CD4-positive, alpha-beta T cell treated with Interleukin-15 for 1 hour (primary cell): ENCODE measurements at places on chromosomes 6 and 20.

GRCh38 chr6:140915103-140915502 lies 1217.6 kb upstream of the GJE1 start:
- no peak for DNase-seq

- no peak for DNase-seq
Observed at GRCh38 chr20:8002056-8002455, 17.5 kb downstream of the TMX4 start.

DNA sequence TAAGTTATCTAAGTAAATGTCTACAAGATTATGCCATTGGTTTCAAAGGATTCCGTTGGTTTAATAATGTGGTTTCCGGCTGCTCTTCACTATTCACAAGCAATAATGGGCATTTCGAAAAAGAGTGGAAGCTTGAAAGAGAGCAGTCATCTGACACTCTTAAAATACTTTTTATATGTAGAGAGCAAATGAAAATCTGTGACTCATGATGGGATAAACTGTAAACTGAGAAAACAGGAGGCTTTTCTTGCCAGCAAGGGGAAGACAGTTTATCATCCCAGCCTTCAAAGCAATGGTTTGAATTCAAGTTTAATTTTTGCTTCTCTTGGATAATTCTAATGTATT lies 145.7 kb downstream of the KHDC1L start:
- DNase-seq: no peak

- DNase-seq: no peak
Observed at GRCh38 chr6:5522147-5522546, 260.8 kb downstream of the FARS2 start.

DNA sequence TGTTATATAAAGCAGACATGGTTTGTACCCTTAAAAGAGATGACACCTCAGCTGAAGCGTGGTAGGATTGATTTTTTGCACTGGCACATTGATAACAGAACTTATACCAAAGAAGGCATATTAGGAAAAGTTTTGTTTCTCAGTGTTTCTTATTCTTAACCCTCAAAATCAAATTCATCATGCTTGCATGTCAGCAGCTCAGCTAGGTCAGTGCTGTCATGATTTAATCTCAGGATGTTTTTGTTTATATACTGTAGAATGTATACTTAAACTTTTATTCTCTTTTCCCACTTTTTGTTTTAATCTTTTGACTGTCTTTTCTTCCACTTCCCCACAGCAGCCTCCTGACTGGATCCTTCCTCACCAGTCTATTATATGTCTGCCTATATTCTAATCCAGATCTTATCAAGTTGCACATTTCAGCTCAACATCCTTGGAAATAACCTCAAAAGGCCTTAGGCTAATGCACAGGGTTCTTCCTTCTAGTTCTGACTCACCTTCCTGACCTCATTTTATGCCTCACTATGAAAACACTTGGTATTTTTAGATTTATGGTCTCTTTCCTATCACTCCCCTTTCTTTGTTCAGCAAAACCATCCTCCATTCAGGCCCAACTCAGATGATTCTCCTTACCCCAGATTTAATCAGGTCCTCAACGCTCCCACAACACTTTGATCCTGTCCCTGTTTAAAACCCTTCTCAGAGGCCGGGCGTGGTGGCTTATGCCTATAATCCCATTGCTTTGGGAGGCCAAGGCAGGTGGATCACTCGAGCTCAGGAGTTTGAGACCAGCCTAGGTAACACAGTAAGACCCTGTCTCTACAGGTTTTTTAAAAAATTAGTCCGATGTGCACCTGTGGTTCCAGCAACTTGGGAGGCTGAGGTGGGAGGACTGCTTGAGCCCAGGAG lies 7.2 kb downstream of the HEBP2 start:
- DNase-seq: no peak

DNA sequence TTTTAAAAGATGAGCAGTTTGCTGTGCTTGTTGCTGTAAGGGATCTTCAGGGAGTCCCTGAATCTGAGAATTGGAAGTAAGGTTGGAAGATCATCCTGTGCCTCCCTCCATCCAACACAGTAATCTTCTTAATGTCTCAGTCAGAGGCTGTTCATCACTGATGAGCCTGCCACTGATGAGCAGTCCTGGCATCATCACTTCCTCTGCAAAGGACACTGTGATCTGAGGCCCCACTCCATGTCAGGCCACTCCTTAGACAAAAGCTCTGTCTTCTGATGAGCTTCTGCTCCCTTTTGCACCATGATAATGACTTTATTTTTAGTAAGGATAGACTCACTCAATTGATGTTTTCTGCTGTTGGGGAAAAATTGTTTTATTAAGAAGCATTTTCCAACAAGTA lies 121.0 kb downstream of the UST start:
- DNase-seq: no peak

DNA sequence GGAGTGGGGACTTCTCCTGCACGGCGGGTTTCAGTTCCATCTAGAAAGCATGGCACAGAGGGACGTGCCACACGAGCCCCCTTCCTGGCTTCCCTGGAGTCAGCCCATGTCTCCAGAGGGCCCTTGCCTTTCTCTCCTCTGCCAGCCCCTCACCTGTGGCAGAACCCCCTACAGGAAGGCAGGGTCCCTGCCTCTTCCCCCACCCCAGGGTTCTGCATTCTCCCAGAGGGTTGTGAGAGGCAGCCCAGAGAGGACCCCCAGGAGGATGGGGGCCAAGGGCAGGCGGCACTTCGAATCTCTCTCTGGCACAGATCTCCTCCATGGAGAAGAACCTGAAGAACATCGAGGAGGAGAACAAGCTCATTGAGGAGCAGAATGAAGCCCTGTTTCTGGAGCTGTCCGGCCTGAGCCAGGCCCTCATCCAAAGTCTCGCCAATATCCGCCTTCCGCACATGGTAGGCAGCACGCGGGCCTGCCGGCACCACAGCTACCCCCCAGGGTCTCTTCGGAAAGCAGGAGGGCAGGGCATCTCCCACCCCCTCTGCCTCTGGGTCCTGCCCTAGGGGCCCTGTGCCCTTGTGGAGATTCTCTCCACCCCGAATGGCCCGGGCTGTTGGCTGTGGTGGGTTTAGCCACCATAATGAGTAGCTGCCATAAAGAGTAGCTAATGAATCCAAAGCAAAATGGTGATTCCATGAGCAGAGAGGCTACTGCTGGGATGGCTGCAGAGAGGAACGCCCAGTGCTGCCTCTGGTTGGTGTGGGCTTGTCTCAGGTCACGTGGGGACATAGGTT lies 15.9 kb upstream of the PCMTD2 start:
- DNase-seq: no peak

DNA sequence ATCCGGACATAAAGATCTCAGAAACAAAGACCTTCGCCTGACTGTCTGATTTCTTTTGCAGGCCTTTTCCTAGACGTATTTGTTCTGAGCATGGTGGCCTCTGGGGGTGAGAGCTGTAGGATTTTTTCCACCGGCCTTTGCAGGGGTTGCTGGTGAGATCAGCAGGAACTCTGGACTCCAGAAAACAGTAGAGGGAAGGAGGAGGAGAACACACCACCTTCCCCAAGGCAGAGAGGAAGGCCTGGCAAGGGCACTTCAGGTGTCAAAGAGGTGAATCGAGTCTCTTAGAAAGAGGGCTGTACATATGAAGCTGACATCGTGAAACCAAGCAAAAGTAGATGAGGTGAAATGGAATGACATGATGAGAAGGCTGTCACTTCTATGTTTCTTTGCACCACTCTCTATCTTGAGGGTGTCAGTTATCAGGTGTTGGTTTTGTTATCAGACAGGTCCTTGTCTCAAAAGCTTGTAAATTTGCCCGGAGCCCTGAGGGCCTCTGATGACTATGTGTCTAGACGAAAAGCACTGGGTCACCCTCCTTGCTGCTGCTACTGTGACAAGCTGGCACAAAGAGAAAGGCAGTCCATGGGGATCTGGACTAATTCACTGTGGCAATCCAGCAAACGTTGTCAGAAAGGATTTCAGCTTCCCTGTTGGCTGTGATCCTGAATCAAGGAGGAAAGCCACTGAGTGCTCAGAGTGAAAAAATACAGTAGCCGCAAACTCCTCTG lies 91.3 kb upstream of the MAP3K7 start:
- no peak for DNase-seq

- no peak for DNase-seq
Observed at GRCh38 chr6:107075951-107076381, 39.3 kb downstream of the BEND3 start.

GRCh38 chr20:62753626-62754025 lies 42.6 kb upstream of the MRGBP start:
- peak; percentile 2 for DNase-seq

GRCh38 chr6:137631323-137631722 lies 137.1 kb upstream of the OLIG3 start:
- DNase-seq: no peak

DNA sequence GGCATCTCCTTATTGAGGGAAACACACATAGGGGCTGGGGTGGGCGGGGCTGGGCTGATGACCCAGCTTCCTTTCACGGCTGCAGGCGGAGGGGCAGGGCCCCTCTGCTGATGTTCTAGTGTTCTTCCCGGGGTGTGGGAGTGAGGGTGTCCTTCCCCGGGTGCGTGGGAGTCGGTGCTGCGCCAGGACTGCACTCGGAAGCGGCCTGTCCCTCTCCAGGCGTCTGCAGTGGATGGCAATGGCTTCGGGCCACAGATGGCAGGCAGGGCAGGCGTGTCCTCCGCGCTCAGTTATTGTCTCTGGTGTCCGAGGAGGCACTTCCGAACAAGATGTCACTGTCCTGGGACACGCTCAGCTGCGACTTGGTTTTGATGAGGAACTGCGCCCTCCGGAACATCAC lies 19.2 kb downstream of the KCNG1 start:
- DNase-seq: no peak

- DNase-seq: no peak
Observed at GRCh38 chr20:49398401-49399144, 83.9 kb downstream of the KCNB1 start.

DNA sequence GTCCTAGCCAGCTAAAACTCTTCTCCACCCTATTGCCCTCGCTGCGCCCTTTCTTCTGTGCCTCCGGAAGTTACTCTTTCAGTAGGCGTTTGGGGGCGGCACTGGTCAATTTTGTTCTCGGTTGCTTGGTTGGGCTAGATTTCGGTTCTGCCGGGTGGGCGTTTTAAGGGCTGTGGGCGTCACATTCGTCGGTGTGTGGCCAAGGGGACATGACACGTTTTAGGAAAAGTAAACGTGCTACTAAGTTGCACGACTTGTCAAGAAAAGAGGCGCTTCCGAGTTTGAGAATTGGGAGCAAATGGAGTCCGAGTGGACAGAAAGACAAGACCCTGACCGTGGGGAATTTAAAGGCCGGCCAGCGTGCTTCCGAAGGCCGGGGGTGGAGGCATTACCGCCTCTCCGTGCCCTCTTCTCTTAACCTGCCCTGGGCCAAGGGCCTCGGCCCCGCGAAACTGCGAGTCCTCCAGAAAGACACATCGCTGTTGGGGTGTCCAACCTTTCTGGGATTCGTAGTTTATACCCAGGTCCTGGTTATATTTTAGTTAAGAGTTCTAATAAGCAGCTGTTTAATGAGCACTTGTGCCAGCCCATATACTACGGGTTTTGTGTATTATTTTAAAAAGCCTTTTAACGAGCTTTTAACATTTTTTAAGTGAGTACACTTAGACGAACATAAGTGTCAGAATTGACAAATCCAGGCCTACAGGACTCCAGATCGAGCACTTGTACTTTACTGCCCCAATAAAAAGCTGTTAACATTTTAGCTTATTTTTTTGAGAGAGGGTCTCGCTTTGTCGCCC lies 664 bp upstream of the BAG6 start:
- DNase-seq: peak; percentile 91

DNA sequence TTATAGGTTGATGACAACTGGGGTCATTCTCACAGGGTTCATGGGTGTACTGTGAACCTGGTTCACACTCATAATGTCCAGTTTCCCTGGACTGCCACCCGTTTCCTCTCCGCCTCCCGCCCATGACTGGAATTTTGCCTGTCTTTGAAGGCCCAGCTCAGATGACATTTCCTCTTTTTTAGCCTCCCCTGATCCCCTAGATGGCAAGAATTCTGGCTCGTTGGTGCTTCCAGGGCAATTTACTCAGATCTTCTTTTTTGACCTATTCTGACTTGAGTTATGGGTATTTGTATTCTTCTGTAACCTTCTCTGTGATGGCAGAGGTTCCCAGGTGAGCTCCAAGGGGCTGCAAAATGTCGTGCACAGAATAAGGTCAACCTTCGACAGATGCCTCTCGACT lies 5.7 kb upstream of the CITED2 start:
- DNase-seq: no peak

GRCh38 chr20:41058674-41059635 lies 30.3 kb downstream of the TOP1 start:
- no peak for DNase-seq

- no peak for DNase-seq
Observed at GRCh38 chr6:135084001-135084915, 29.6 kb upstream of the HBS1L start.

DNA sequence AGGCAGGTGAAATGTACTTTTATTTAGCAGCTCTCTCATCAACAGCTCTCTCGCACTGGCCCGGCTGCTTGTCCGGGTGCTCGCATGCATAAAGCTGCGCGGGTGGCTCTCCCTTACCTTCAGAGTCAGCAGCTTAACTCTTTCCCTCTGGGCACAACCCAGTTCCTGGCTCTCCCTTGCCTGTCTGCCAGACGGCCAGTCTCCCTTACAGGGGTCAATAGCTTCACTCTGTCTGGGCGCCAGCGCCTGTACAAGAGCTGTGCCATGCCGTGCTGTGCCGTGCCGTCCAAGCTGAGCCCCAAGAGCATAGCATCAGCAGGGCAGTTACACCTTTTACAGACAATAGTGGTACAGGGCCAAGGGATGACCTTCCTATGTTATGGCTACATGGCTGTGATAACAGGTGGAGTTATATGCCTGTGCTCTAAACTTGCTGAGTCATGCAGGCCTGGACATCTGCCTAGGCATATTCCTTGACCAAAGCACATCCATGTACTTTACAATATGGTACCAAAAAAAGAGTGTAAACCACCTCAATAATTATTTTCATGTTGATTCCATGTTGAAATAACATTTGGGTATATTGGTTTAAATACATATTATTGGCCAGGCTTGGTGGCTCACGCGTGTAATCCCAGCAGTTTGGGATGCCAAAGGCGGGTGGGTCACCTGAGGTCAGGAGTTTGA lies 47.9 kb downstream of the BLTP3A start:
- DNase-seq: no peak

- DNase-seq: no peak
Observed at GRCh38 chr20:52160621-52161204, 30.9 kb downstream of the ZFP64 start.

GRCh38 chr20:20677186-20677585 lies 35.3 kb downstream of the RALGAPA2 start:
- DNase-seq: no peak

GRCh38 chr6:141925001-141925400 lies 207.7 kb upstream of the GJE1 start:
- no peak for DNase-seq
